Fibroblast of skin of scalp (primary cell): ENCODE measurements at places on chromosomes 2 and 18.

GRCh38 chr2:171741189-171741588, 53.9 kb downstream of the DYNC1I2 start:
- DNase-seq: peak; percentile 19

GRCh38 chr2:203897544-203897943, 30.0 kb downstream of the CTLA4 start:
- no peak for DNase-seq

GRCh38 chr2:16665748-16666448, at the start of gene CYRIA:
Gene CYRIA, minus strand, starts transcription at chr2:16665834. Its CDS starts 77,715 bp downstream, at chr2:16588119.
- peak; percentile 29 for DNase-seq

GRCh38 chr2:168478206-168478605, 22.1 kb downstream of the CERS6 start:
- no peak for DNase-seq

GRCh38 chr2:10135296-10136089, 13.0 kb downstream of the RRM2 start:
- peak; percentile 73 for DNase-seq

- no peak for DNase-seq
Observed at GRCh38 chr18:11974741-11975325, 6.5 kb upstream of the IMPA2 start.

DNA sequence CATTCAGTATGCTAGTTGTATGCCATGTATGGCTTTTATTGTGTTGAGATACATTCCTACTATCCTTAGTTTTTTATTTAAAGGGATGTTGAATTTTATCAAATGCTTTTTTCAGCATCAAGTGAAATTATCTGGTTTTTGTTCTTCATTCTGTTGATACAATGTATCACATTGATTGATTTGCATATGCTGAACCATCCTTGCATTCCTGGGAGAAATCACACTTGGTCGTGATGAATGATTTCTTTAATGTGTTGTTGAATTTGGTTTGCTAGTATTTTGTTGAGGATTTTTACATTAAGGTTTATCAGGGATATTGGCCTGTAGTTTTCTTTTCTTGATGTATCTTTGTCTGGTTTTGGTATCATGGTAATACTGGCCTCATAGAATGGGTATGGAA, 49.7 kb downstream of the CD28 start:
- DNase-seq: no peak

- no peak for DNase-seq
Observed at GRCh38 chr2:149719695-149720094, 132.1 kb upstream of the MMADHC start.

DNA sequence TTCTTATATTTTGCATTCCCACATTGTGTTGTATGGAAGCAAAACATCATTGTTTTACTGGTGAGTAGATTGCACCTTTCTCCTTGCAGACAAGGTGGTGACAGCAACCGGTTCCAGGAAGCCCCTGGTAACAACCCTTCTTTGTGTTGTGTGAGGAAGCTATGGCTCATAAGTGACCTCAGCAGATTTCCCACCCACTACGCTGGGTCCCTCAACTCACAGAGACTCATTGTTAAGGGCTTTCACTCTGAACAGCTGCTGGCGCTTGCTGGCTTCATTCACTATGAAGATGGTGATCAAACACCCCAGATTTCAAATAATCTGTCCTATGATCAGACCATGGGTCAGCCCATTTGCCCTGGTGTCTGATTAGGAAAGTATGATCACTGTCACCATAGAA, 53.4 kb downstream of the WIPF1 start:
- DNase-seq: no peak

GRCh38 chr2:240499309-240500301, 58.2 kb downstream of the ANKMY1 start:
- DNase-seq: no peak

- DNase-seq: no peak
Observed at GRCh38 chr2:158184556-158185343, 83.1 kb downstream of the UPP2 start.

DNA sequence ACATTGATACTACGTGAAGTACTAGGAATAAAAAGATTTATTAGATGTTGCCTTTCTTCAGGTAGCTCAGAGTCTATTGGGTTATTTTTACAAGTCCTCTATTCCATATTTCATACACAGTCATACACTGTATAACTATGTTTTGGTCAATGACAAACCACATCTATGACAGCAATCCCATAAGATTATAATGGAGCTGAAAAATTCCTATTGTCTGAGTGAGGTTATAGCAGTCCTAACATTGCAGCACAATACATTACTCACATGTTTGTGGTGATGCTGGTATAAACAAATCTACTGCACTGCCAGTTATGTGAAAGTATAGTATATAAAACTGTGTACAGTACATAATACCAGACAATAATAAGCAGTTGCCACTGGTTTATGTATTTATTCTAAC, 595.1 kb downstream of the MBD2 start:
- DNase-seq: peak; percentile 5

DNA sequence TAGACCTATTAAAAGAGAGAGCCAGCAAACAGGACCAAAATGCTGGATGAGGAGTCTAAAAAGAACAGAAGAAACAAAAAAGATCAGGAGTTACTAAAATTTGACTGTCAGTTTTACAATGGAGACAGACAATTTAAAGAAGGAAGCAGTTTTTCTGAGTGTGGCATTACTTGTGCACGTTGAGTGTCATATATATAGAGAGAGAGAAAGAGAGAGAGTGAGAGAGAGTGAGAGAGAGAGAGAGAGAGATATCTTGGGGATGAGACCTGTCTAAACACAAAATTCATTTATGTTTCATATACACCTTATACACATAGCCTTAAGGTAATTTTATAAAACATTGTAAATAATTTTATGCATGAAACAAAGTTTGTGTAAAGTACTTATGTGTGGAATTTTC, 2.1 kb upstream of the GALNT3 start:
- DNase-seq: no peak

- DNase-seq: no peak
Observed at GRCh38 chr2:1931003-1931914, 186.9 kb upstream of the PXDN start.

- peak; percentile 36 for DNase-seq
Observed at GRCh38 chr2:45898819-45899218, 247.3 kb downstream of the PRKCE start.

GRCh38 chr2:141195087-141195486, 935.7 kb downstream of the LRP1B start:
- DNase-seq: no peak

DNA sequence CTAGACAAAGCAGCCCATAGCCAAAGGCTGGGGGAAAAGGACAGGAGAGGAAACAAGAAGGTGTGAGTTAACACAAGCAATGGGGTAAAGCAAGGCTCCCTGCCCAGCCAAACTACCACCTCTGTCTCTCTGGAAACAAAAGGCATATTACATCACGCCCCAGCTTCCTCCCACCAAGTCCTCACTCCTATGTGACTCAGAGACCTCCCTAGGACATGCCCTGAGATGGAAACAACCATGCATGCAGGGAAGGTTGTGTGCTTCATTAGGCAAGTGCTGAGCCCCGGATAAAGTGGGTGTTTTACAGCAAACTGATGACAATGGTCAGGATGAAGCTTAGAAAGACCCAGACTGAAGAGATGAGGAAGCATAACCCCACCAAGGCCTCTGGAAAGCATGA, 9.0 kb upstream of the ATRAID start:
- DNase-seq: no peak

GRCh38 chr2:213219816-213220215, 64.4 kb upstream of the SPAG16 start:
- no peak for DNase-seq

- no peak for DNase-seq
Observed at GRCh38 chr2:42169874-42170521, 845 bp downstream of the EML4 start.

GRCh38 chr2:176128172-176128981, 1.1 kb upstream of the HOXD8 start:
- DNase-seq: peak; percentile 65

GRCh38 chr2:98891591-98891990, 44.4 kb downstream of the CRACDL start:
- no peak for DNase-seq

DNA sequence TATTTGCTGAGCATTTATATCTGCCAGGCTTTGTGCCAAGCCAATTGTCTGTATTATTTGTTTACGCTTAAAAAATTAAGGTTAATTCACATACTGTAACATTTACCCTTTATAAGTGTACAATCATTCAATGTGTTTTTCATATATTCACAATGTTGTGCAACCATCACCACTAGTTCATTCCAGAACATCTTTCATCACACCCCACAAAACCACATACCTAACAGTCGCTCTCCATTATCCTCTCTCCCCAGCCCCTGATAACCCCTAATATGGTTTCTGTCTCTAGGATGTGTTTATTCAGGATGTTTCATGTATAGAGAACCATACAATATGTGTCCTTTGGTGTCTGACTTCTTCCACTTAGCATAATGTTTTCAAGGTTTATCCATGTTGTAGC, 234.1 kb downstream of the INSIG2 start:
- peak; percentile 27 for DNase-seq

- DNase-seq: no peak
Observed at GRCh38 chr2:234322766-234323465, 174.0 kb downstream of the ARL4C start.

DNA sequence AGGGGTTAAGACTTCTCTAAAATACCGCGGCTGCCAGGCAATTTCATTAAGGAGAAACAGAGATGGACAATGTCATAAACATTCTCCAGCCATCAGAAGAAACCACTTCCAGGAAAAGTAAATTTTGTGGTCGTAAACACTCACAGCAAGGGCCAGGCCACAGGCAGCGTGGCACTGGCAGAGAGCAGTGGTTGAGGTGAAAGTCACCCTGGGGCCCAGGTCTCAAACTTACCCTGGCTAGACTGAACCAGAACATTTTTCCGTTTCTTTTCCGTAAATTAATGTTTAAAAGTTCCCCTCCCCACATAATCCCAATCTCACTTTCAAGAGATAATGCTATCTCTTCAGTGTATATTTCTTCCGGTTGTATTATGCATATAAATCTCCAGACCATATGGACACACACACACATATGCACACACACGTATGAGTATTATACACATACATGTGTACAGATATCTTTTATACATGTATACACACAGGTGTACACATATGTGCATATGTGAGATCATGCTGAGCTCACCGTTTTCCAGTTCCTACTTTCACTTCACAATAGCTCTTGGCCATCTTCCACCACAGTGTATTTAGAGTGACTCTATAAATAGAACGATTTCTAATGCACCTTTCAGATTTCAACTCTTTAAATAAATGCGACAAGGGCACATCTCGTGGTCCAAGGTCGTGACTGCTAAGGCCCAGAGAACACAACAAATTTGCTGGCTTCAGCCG, 90.1 kb downstream of the MALT1 start:
- no peak for DNase-seq

DNA sequence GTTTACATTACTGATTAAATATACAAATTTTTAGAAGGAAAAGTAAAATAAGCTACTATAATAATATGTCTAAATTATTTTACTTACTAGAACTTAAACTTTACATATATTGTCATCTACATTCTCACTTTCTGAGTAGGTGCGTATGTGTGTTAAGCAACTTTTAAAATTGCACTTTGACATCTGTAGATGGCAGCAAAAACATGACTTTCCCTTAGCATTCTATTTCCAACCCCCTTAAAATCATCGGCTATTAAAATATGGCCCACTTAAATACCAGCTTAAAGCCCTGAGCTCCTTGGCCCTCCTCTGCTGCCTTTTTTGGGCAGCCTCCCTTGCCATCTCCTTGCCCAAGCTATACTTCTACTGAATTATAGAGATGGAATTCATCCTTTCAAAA, 78.0 kb downstream of the UPP2 start:
- DNase-seq: peak; percentile 42

GRCh38 chr18:54169431-54170403, 54.8 kb downstream of the MBD2 start:
- peak; percentile 40 for DNase-seq

- DNase-seq: no peak
Observed at GRCh38 chr2:44572196-44572900, 210.6 kb downstream of the CAMKMT start.

DNA sequence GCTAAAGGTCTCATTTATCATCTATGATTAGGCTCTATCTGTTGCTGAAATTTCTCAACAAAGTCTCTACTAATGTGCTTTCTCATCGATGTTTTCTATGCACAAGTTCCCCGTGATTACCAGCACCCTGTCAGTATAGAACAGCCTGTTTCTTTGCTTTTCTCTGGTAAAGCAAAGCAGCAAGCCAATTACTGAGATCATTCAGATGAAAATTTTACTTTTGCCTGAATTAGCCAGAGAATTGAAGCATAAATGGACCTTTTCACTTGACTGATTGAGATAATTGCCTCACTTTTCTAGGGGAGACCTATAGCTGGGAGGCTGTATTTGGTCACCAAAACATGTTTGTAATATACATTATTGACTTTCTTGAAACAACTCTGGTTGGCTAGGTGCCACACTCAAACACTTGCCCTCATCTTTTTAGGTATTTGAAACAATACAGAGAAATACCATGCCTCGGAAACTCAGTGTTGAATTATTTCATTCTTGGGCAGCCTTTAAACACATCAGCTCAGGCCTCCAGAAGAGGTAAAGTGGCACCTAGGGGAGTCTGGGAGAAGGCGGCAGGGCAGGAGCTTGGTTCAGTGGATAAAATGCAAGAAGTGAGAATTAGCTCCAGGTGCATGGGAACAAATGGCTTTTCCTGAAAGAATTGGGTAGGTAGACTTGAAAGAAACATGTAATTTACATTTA, 96.2 kb downstream of the GALNT3 start:
- no peak for DNase-seq

- no peak for DNase-seq
Observed at GRCh38 chr2:170141865-170142264, 36.1 kb upstream of the MYO3B start.

DNA sequence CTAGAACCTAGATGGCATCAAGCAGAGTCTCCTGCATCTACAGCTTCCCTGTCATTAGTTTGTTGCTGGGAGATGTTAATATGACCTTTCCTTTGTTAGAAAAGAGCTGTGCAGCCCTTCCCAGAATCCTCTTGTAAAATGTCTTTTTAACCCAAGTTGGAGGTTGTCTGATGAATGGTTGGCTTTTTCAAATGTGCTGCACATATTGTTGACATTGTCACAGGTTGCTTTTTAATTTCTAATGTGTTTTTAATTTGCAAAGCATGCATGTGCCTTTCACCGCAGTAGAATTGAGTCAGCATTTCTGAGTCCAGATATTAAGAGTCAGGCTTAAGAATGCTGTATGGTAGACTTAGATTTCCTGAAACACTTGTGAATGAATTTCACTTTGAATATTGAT, 120.8 kb downstream of the GREB1L start:
- DNase-seq: no peak

DNA sequence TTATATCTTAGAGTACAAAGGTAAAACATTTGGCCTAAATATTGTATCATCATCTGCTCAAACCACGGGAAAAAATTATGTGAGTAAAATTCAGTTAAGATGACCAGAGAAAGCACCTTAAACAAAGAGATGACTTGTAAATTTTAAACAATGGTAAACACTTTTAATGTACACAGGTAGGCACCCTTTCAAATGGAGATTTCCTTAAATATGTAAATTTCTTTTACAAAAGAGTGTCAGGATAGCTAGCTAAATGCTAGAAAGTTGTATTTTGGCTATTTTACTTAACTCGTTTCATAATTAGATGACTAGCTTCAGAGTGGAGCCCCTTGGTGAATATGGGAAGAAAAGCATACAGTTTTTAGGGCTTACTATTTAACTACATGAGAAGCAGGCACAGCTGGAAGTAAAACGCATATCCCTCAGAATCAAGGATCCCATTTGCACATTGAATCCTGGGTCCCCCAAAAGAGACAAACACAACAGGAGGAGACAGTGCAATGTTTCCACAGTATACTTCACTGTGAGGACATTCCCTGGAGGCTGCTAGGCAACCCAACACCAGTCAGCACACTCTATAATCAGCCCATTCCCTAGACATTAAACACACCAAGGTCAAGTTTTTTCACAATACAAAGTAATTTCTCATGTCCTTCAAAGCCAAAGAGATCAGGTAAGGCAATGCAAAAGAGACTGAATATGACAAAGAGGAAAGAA, 1154.4 kb downstream of the DPP10 start:
- no peak for DNase-seq
